Body of pancreas (tissue), 4 donors: ENCODE measurements at places on chromosomes 1 and 21.

DNA sequence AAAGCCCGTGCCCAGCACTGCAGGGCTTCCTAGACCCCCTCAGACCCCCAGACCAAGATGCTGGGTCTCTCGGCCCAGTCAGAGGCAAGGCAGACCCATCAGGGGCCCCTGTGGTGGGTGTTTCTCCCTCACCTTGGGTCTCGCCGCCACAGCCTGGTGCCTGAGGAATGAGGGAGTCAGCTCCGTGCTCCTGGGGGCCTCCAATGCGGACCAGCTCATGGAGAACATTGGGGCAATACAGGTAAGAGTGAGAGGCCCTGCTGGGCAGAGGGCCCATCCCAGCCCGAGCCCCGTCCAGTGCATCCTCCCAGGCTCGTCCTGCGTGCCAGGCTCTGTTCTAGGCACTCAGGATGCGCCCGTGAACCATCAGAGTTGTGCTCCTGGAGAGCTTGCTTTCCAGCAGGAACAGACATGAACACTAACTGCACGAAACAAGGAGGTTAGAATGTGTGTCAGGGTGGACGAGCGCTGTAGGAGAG, 51.5 kb downstream of the KCNAB2 start:
- DNase-seq, result no peak

DNA sequence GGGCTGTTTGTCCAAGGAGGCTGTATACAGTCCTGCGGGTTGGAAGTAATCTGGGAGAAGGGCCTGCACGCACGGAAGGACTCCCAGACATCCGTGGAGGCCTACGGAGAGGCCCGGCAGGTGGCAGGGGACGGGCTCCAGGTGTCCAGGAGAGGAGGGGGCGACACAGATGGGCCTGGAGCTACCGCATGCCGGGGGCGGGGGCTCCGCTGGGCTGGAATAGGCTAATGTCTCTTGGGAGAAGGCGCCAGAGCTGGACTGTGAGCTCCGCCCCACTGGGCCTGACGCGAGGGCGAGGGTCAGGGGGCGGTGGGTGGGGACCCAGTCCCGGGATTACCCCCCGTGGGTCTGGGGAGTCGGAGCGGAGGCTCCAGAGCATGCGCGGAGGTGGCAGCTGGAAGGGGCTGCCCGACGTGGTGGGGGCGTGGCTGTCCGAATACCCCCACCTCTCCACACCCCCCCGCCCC, 659 bp downstream of the AGO1 start:
- DNase-seq, result peak; percentile 60

DNA sequence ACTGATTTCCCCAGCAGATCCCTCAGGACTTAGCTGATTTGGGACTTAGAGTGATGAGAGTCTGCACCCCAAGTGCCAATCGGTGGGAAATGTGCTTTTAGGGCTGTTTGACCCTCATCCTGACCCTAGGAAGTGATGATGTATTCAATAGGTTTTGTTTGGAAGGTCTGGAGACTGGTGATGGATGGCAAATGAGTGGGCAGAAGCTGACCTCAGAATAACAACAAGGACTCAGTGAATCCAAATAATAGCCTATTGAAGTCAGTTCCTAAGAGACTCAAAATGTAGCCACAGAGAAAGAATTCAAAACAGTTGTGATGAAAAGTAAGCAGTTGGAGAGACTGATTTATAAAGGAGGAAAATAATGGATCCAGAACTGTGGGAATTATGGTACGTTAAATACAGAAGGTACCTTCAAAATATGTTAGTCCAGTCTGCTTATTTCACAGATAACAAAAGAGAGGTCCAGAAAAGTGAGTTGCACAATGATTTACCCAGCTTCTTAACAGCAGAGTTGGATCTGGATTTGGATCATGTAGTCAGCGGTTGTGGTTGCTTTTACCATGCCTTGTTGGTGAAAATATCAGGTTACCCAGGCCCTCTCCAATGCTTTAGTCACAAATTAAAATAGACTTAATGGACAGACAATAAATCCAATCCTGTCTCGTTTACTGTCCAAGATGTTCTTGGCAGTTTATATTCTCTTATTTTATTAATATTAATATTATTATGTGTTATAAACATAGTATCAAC, 123.0 kb upstream of the PTBP2 start:
- DNase-seq, result no peak

DNA sequence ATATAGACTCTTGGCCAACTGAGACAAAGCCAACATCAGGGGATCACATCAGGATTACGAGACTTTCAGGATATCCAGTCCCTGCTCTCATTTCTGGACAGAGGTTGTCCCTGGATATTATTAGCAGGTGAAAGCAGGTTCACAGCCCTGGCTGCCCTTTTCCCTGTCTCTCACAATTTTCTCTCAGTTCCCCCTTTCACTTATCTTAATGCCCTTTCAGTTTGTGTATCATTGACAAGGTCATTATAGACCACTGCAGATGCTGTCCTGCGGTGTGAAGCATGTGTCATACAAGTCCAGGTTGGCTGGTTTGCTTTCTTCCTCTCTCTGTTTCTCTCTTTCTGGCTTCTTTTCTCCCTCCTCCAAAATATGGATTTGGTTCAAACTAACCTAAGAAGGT, 2.1 kb upstream of the KLHDC9 start:
- no peak for DNase-seq

- peak; percentile 90 for DNase-seq
Observed at GRCh38 chr1:225817611-225818061, 7.7 kb downstream of the EPHX1 start.

- DNase-seq, result peak; percentile 33
Observed at GRCh38 chr1:59892841-59893811, 33.4 kb downstream of the CYP2J2 start.

- DNase-seq, result no peak
Observed at GRCh38 chr1:16152481-16153087, 3.3 kb downstream of the EPHA2 start.

DNA sequence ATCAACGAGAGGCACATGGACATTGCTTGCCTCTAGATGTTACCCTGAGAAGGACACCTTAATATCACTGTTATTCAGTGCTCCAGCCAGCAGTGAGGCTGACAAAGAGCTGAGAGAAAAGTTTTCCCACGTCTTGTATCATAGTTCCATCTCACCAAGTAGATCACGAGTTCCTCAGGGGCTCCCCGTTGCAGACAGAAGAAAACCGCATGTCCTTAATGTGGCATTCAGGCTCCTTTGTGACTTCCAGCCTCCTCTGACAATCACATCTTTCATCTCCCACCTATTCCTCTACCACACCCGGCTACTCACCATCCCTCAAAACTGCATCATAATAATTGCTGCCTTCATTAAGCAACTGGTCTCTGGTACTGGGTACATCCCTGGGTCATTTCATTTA, 75.3 kb downstream of the DMRTA2 start:
- DNase-seq, result no peak

GRCh38 chr1:222928212-222928611, 113.4 kb downstream of the DISP1 start:
- DNase-seq, result peak; percentile 69

DNA sequence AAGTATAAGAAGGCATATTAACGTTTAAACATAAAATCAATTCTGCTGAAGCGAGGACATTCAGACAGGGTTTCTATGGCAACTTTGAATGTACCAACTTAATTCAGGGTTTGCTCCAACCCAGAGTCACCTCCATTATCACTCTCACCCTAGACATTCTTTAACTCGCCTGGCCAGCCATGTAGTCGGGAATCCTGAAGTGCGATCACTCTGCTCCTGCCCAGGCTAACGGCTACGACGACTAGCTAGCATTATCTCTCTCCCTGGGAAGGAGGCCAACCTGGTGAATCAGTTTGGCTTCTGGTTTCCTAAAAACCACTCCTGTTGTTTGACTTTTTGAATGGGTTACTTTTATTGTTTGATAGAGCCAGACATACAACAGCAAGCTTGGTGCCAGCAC, 38.9 kb upstream of the ZBTB18 start:
- no peak for DNase-seq

GRCh38 chr1:52140633-52141512, 1.0 kb upstream of the ZFYVE9 start:
- DNase-seq, result no peak

- no peak for DNase-seq
Observed at GRCh38 chr1:88680471-88680870, 3.6 kb upstream of the PKN2 start.

- no peak for DNase-seq
Observed at GRCh38 chr1:246600579-246600978, 34.3 kb downstream of the CNST start.

- no peak for DNase-seq
Observed at GRCh38 chr1:215878843-215879242, 311.7 kb downstream of the KCTD3 start.

GRCh38 chr1:39876144-39876543, 7.2 kb downstream of the TRIT1 start:
- no peak for DNase-seq

GRCh38 chr1:15949453-15950245, 26.3 kb downstream of the ZBTB17 start:
- peak; percentile 93 for DNase-seq

- no peak for DNase-seq
Observed at GRCh38 chr1:174519844-174520243, 72.1 kb downstream of the GPR52 start.
